ENCODE measurements at places on chromosomes 11 and 22.

DNA sequence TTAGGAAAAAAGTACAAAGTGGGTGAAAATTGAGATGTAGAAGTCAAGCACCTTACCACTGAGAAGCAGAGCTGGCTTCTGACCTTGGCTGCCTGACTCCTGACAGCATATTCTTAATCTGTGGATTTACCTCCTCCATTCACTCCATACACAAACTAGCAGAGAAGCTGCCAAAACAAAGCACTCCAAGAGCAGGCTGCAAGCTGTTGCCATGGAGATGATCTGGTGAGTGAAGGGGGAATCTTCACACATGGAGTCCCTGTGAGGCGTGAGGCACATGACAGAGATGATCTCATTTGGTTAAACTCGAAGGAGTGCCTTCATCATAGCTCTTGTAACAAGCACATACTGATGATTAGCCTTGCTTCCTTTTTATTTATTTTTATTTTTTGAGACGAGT, 16.1 kb downstream of the COMMD9 start:
- no peak for DNase-seq

- no peak for DNase-seq
These were observed 44.5 kb downstream of the TRIOBP start for GRCh38 chr22:37741312-37741795.

DNA sequence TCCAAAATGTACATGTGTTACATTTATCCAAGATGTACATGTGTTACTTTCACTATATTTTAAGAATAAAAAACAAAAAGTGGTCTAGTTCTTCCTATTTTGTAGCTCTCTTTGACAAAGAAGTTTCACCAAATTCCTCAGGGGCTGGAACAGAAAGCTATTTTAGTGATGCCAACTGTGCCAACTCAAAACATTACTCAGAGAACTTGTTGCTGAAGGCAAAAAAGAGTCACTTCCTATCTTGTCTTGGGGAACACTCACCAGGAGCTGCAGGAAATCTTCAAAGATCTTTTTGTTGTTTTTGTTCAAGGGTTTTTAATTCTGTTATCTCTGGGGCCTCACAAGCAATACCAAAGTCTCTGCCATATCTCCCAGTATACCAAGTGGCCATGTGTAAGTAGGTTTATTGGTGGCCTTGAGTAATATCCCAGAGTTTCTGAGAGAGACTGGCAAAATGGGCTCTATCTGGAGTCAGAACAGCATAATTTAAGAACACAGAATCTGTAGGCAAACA, 13.6 kb upstream of the EED start:
- no peak for DNase-seq

DNA sequence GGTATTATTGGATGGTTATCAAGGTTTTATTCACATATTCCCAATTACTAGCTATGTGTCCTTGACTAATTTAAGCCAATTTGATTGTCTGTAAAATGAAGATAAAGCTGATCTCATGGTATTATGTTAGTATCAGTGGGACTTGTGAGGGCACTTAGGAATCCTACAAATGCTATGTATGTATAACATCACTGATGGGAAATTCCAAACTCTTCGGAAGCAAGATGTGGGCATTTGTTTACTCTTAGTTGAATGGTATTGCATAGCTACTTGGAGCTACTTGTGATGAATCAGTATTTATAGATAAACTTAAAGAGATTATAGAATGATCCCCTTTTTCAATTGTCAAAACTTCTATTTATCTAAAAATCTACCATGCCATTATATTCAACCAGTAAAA, 239.9 kb downstream of the CNTN5 start:
- DNase-seq: no peak

GRCh38 chr11:62603072-62603408, 1.4 kb upstream of the MTA2 start:
- DNase-seq: no peak

GRCh38 chr11:125164422-125165110, at the start of gene PKNOX2:
Gene PKNOX2, plus strand, starts transcription at chr11:125164751. Its CDS starts 186,555 bp downstream, at chr11:125351306.
- peak; percentile 37 for DNase-seq
